Stimulated activated CD4-positive, alpha-beta T cell treated with anti-CD3 and anti-CD28 coated beads, Interleukin-12 subunit alpha, Interleukin-12 subunit beta, amount 100 ng/mL, for 24 hours (primary cell): ENCODE measurements at places on chromosomes 12 and 14.

- DNase-seq, result no peak
Observed at GRCh38 chr14:49986343-49987014, 93.6 kb downstream of the ARF6 start.

DNA sequence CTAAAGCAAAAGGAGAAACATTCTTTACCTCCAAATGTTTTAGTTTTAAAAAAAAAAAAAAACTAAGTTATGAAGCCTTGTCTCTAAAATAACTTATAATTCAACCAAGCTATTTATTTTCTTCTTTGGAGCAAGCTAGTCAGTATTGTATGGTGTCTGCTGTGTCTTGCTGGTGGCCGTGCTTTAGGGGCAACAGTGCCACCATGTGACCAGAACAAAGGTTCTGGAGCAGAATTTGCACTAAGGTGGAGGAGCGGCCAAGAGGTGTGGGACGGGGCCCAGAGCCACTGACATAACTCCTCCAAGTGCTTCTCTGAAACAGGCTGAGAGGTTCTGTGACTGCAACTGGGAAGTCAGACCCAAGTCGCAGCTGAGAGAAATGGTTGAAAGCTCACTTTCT lies 4.5 kb downstream of the FICD start:
- no peak for DNase-seq

DNA sequence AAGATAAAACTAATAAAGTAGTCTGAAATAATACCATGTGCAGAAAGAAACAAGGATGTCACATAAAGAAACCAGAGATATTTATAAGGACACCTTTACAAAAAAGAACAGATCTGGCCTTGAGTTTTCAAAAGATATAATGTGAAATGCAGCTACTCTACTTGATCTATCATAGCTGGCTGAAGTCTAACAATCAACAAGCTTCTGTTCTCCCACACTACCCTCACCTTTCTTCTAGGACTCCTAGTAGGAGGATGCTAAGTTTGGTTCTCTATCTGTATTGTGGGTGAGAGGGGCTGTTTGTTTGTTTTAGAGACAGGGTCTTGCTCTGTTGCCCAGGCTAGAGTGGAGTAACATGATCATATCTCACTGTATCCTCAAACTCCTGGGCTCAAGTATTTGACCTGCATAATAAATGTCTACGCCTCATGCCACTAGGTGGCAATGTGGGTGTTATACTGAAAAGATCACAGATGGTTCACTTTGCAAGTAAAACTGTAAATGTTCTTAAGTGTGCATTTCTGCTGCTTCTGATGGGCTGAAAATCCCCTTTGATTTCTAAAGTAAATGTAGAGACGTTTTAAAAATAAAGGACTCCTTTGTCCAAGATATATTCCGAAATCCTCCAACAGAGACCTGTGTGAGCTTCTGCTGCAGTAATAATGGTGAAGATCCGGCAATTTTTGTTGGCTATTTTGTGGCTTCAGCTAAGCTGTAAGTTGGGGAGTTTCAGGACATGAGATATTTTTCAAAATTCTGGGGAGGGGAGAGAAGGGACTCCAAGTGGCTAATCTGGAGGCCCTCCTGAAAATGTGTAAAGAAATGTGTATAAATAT lies 269.3 kb downstream of the DAD1 start:
- no peak for DNase-seq

DNA sequence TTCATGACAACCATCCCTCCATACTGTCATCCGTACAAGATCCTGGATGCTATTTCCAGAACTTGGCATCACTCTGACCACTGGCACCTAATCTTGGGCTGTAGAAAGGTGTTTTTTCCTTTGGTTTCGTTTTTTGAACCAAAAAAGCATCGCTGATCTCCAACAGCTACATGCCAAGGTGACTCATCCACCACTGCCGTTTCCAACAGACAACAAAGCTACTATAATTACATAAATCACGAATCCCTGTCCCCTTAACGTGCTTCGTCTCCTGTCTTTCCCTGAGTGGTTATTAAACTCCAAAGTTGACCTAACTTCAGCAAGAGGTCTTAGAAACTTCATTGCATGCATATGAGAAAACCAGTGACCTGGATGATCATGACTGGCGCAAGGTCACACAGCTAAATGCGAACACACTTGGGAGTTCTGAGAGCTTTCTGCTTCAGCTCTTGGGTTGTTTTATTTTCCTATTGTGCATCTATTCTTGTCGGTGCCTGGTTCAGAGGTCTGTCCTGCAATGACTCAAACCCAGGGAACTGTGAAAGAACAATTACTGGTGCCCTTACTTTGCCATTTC lies 99.9 kb downstream of the PPM1H start:
- no peak for DNase-seq

DNA sequence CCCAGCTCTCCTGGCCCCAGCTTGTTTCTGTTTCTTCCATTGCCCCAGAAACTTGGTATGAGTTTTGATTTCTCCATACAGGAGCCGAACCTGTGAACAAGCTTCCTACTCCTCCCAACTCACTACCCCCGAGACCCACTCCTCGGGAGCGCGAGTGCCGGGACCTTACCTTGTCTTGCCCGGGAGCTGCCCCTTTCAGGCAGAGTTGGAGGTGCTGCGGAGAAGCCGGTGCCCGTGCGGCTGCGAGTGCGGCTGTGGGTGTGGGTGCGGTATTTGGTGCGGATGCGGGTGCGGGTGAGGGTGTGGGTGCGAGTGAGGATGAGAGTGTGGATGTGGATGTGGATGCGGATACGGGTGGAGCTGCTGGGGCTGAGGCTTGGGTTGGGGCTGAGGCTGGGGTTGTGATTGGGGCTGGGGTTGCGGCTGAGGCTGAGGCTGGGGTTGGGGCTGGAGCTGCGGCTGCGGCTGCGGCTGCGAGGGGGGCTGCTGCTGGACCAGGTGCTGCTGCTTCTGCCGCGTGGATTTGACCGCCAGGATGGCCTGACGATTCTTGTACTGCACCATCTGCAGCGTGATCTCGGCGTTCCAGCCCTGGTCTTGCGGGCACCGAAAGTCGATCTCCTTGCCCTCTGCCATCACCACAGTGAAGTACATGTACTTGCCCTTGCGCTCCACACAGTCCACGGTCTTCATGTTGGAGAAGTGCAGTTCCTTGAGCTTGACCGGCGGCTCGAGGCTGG lies 1.1 kb downstream of the PHLDA1 start:
- peak; percentile 48 for DNase-seq

DNA sequence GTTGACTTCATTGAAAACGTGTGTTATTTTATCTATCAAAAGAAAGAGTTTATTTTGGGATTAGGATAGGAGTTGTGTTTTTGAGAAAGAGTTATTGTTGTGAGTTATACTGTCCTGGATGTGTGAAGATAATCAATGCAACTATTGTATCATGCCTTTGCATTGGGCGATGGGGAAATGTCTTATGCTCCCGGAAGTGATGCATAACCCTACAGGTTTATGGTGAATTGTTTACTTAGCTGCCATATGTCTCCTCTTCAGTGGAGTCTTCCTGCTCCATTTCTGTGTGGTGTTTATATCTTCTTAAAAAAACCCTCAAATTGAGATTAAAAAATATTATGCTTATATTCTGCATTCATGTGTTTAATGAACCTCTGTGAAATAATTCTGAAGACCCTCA lies 6.5 kb downstream of the PDE3A start:
- no peak for DNase-seq

DNA sequence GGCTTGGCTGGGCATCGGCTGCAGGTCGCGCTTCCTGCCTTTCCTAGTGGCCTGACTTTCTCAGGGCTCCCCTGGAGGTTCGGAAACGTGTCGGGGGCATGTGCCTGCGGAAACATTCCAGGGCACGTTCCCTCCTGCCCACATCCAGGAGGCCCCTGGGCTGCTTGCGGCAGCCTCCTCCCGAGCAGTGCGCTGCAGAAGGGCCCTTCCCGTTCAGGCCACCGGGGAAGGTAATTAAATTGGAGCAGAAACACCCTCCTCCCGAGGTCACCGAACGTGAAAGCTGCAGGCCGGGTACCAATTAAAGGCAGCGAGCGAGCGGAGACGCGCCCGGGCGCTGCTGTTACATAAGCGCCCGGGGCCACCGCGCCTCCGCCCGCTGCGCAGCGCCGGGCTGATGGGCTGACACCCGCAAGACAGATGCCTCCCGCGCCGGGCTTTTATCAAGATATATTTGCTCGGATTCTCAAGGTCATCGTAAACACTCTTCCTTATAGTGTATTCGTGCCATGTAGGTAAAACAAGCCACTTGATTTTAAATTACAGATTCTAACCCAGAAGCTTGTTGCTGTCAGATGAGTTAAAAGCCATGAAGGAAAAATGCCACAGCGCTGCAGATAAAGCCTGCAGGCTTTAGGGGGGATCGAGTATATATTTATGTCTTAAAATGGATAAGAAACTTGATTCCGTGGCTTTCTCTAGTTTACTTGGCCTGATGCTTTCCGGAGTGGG lies 31.4 kb downstream of the SSPN start:
- DNase-seq, result no peak

DNA sequence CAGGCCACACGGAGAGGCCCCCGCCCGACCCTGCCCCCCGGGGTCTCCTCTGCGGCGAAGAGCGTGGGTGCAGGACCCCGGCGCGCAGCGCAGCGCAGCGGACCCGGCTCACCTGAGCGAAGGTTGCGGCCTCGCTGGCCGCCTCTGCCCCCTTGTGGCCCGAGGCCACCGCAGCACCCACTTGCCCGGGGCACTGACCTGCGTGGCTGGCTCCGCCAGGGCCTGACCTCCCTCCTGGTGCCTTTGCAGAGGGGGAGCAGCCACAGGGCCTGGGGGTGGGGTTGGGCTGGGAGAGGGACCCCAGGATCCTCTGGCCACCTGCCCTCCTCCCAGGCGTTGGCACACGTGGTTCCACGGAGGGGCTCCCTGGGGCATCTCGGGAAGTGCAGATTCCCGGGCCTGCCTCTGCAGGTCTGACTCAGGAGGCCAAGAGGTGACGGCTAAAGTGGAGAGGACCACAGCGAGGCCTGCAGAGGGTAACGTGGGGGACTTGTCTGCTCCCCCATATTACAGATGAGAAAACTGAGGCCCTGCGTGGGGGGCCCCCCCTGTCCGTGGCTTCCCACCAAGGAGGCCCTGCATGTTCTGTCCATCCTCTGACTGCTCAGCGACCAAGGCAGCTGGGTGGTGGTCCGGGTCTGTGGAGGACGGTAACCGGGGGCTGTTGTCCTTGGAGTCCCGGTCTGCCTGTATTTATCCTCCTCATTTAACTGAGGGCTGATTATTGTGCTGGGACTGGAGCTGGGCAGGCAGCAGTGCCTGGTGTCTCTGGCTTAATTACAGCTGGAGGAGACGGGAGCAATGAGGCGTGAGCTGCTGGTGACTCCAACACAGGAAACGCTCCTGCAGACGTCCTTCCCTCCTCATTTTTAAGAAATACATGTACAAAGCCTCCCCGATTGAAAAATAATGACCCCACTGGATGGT lies 67.9 kb upstream of the BEGAIN start:
- DNase-seq, result peak; percentile 28

DNA sequence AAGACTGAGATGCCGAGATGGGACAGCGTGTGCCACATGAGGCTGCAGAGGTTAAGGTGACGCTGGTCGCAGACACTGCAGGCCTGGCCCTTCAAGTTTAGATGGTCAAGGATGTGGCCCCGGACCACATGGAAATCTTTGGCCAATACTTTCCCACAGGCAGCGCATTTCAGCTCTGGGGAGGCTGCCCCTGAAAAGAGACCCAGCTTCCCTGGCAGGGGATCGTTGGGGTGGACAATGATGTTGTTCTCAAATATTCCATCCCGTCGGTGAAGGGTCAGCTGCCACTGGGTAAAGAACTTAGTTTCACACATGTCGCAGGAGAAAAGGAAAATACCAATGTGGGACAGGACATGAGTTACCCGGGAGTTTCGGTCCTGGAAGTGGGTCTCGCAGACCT lies 3.0 kb downstream of the ZBTB39 start:
- DNase-seq, result no peak

DNA sequence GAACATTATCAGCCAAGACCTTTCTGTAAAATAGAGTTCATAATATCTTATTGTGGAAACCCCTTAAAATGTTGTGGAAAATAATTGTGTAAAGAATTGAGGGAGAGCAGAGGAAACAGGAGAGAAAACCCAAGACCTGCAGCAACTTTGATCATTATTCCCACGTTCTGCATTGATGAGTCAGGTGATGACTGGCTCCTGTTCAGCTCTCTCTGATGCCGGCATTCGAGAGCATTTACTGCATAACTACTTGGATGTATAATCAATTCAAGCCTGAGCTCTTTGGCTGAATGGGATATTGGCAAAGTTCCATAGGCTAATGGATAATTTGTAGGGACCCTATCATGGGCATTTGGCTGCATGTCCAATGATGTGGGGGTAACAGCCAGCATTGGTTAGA lies 176.3 kb upstream of the ARID2 start:
- no peak for DNase-seq

DNA sequence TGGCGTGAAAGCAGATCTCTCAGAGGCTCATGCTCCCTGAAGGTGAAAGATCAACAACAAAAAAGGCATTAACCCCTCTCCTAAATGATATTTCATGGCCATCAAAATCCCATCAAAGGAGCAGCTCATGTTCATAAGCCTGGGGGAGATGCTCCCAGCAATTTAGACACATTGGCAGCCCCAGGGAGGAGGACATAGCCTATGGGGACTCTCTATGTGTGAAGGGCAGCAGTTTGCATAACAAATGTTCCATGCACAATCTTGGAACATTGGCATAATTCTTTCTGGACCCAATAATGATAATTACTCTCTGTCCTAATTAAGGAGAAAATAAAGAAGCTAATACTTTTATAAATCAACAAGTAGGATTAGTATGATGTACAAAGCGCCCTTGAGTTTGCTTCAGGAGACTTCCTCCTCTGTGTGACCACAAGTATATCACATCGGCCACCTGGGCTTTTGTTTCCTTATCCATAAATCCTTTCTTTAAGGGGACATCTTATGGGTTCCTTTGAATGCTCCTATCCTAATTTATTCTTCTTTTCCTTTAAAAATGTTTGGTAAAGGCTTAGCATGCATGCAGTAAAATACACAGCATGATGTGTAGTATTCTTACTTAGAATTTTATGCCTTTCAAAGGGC lies 161.9 kb upstream of the PLEKHG7 start:
- no peak for DNase-seq

- DNase-seq, result no peak
Observed at GRCh38 chr12:92718483-92718990, 15.7 kb downstream of the PLEKHG7 start.
